Activated CD4-positive, alpha-beta T cell treated with anti-CD3 and anti-CD28 coated beads for 36 hours (primary cell): ENCODE measurements at places on chromosomes 13 and 19. TPM values are rescaled to one million over a fixed set of nuclear protein-coding genes. Genes with fewer than 3 reads are reported as not detected.

Gene KLK14
- total RNA-seq = 1.1 TPM

DNA sequence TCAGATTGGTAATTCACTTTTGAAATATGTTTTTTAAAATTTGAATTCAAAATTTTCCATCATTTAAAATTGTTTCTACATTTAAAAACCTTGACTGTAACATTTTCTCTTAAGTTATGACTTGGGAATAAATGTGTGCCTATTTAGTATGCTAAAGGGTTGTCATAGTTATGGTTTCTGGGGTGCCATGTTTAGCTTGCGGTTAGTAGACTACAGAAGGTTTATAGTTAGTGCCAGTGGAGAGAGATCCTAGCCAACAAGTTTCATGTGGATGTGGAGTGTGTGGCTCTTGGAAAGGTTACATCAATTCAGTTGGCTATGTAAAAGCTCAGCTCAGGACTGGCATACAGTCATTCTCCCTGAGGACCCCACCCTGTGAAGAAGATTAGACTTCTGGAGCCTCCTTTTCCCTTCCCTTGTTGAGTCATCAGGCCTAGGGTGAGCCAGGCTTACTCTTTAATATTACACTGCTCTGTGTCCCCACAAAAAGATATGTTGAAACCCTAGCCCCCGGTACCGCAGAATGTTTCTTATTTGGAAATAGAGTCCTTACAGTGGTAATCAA lies 20.4 kb downstream of the LMO7 start:
- H3K4me3 ChIP-seq = no peak overlapping the region
- H3K27ac ChIP-seq = no peak overlapping the region
- no peak for DNase-seq

- H3K27me3 ChIP-seq = no peaks in the 10 kb centered on the region
- H3K27ac ChIP-seq = no peak overlapping the region
- no peak overlapping the region for H3K4me3 ChIP-seq
- H3K4me1 ChIP-seq = peaks cover 10% of the 10 kb centered on the region
Measured at GRCh38 chr19:49860336-49861102, 6.9 kb downstream of the PNKP start.

DNA sequence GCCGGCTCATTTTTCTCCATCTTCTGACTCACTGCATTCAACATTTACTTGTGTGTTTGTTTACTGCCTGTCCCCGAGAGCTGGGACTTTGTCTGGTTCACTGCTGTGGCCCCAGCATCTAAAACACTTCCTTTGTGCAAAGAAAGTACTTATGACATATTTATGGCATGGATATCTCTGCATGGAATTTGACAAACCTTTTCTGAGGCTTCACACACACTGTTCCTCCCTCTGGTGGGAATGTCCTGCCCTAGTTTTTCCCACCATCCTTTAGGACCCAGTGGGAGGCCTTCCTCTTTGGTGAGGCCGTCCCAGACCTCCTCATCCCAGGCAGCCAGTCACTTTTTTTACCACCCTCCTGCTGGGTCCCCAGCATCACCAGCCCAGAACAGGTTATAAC lies 1.4 kb upstream of the SRRM5 start:
- no peak overlapping the region for H3K27ac ChIP-seq
- H3K27me3 ChIP-seq = no peaks in the 10 kb centered on the region
- no peak for DNase-seq
- H3K4me1 ChIP-seq = no peaks in the 10 kb centered on the region
- peaks cover 4% of the 10 kb centered on the region for H3K36me3 ChIP-seq

- DNase-seq = peak; percentile 28
- no peak overlapping the region for H3K4me3 ChIP-seq
- no peak overlapping the region for H3K27ac ChIP-seq
- H3K36me3 ChIP-seq = no peaks in the 10 kb centered on the region
- H3K27me3 ChIP-seq = peaks cover 8% of the 10 kb centered on the region
- H3K4me1 ChIP-seq = no peaks in the 10 kb centered on the region
Measured at GRCh38 chr13:110363010-110363409, 55.9 kb downstream of the COL4A2 start.

GRCh38 chr13:99340638-99341037 lies 33.4 kb upstream of the GPR183 start:
- no peaks in the 10 kb centered on the region for H3K27me3 ChIP-seq
- DNase-seq = no peak
- H3K4me3 ChIP-seq = no peak overlapping the region
- peaks cover 62% of the 10 kb centered on the region for H3K36me3 ChIP-seq
- H3K4me1 ChIP-seq = peaks cover 65% of the 10 kb centered on the region
- H3K27ac ChIP-seq = no peak overlapping the region

DNA sequence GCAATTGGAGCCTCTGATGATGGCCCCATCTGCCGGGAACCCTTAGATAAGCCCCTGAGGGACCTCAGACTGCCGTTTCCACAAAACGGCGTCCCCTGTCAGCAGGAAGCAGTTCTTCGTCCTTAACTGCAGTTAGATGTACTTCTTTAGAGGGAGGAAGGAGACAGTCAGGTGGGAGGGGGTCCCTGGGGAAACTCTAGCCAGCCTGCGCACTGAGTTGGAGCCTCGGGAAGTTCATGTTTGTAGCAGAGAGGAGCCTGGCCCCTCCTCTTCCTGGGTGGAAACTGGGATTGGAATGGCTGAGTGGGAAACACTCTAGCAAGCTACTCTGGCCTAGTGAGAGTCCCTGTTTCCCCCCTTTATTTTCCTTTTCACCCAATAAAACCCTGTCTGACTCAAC lies 612.4 kb downstream of the PCDH9 start:
- H3K4me1 ChIP-seq = no peaks in the 10 kb centered on the region
- H3K36me3 ChIP-seq = no peaks in the 10 kb centered on the region
- no peaks in the 10 kb centered on the region for H3K27me3 ChIP-seq
- no peak for DNase-seq
- no peak overlapping the region for H3K4me3 ChIP-seq

- H3K36me3 ChIP-seq = no peaks in the 10 kb centered on the region
- no peak overlapping the region for H3K4me3 ChIP-seq
- H3K27me3 ChIP-seq = no peaks in the 10 kb centered on the region
- peaks cover 4% of the 10 kb centered on the region for H3K4me1 ChIP-seq
- no peak for DNase-seq
Measured at GRCh38 chr19:42494321-42494720, 34.0 kb downstream of the CEACAM1 start.

- DNase-seq = no peak
- no peaks in the 10 kb centered on the region for H3K36me3 ChIP-seq
- no peak overlapping the region for H3K4me3 ChIP-seq
- no peak overlapping the region for H3K27ac ChIP-seq
- H3K4me1 ChIP-seq = no peaks in the 10 kb centered on the region
Measured at GRCh38 chr13:39596685-39597084, 6.3 kb downstream of the LHFPL6 start.

Gene ARL11
- 0.72 TPM for total RNA-seq

Gene RNF17
- 0.47 TPM for total RNA-seq

DNA sequence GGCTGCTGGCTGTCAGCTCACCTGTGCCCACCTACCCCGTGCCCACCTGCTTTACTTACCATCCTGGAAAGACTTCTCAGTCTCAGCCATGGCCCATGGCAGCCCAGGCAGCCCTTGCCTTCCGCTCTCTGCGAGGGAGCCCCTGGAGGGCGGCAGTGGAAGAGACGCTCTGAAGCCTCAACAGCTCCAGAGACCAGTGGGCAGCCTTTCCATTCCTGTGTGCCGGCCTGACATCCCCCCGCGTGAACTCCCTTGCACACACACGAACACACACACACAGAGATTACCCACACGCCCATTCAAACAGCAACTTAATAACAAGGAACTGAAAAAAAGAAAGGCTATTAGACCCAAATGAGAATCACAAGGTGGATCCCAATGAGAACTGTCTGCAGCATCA lies 14.2 kb upstream of the RASA3 start:
- H3K27me3 ChIP-seq = no peaks in the 10 kb centered on the region
- peak overlapping the region; percentile 20 for H3K27ac ChIP-seq
- peaks cover 38% of the 10 kb centered on the region for H3K4me1 ChIP-seq
- no peaks in the 10 kb centered on the region for H3K36me3 ChIP-seq
- no peak overlapping the region for H3K4me3 ChIP-seq
- DNase-seq = peak; percentile 52

DNA sequence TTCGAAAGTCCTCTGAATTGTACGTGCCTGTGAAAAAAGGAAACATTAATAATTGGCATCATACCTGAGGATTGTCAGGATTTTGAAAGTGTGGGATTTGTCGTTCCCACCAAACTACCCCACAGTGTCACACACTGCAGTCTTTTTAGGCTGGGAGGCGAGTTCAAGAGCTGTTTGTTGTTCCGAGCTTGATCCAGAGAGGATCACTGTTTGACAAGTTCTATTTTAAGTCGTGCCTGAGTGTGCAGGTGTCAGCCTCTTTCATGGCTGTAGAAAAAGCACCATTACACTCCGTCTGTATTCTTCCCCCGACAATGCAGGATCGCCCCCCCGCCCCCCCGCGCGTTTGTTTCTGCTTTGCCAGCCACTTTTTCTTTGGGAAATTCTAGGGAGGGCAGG lies 635 bp upstream of the NBEA start:
- peaks cover 33% of the 10 kb centered on the region for H3K27me3 ChIP-seq
- H3K4me3 ChIP-seq = peak overlapping the region; percentile 83

Gene TBXA2R
- total RNA-seq = 0.72 TPM

Gene PALM3
- not detected for total RNA-seq

GRCh38 chr13:49874430-49874829 lies 61.7 kb downstream of the SPRYD7 start:
- no peaks in the 10 kb centered on the region for H3K27me3 ChIP-seq
- no peak overlapping the region for H3K4me3 ChIP-seq
- H3K27ac ChIP-seq = no peak overlapping the region
- H3K4me1 ChIP-seq = no peaks in the 10 kb centered on the region
- no peak for DNase-seq
- H3K36me3 ChIP-seq = peaks cover 9% of the 10 kb centered on the region

DNA sequence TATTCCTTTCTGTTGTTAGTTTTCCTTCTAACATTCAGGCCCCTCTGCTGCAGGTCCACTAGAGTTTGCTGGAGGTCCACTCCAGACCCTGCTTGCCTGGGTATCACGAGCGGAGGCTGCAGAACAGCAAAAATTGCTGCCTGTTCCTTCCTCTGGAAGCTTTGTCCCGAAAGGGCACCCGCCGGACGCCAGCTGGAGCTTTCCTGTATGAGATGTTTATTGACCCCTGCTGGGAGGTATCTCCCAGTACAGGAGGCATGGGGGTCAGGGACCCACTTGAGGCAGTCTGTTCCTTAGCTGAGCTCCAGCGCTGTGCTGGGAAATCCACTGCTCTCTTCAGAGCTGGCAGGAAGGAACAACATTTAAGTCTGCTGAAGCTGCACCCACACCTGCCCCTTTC lies 259.1 kb downstream of the SLC7A1 start:
- peaks cover 5% of the 10 kb centered on the region for H3K27me3 ChIP-seq
- DNase-seq = no peak
- H3K36me3 ChIP-seq = no peaks in the 10 kb centered on the region

Gene PRR22
- total RNA-seq = 5.3 TPM

Gene URAD
- total RNA-seq = not detected

GRCh38 chr13:63124863-63125262 lies 1709.2 kb upstream of the PCDH20 start:
- H3K4me3 ChIP-seq = no peak overlapping the region
- no peaks in the 10 kb centered on the region for H3K4me1 ChIP-seq
- H3K27ac ChIP-seq = no peak overlapping the region
- no peaks in the 10 kb centered on the region for H3K36me3 ChIP-seq
- DNase-seq = no peak

GRCh38 chr19:40165362-40165937 lies 25.8 kb upstream of the MAP3K10 start:
- no peaks in the 10 kb centered on the region for H3K36me3 ChIP-seq
- peak; percentile 84 for DNase-seq
- no peaks in the 10 kb centered on the region for H3K27me3 ChIP-seq
- no peak overlapping the region for H3K4me3 ChIP-seq
- H3K27ac ChIP-seq = no peak overlapping the region
- H3K4me1 ChIP-seq = peaks cover 8% of the 10 kb centered on the region

DNA sequence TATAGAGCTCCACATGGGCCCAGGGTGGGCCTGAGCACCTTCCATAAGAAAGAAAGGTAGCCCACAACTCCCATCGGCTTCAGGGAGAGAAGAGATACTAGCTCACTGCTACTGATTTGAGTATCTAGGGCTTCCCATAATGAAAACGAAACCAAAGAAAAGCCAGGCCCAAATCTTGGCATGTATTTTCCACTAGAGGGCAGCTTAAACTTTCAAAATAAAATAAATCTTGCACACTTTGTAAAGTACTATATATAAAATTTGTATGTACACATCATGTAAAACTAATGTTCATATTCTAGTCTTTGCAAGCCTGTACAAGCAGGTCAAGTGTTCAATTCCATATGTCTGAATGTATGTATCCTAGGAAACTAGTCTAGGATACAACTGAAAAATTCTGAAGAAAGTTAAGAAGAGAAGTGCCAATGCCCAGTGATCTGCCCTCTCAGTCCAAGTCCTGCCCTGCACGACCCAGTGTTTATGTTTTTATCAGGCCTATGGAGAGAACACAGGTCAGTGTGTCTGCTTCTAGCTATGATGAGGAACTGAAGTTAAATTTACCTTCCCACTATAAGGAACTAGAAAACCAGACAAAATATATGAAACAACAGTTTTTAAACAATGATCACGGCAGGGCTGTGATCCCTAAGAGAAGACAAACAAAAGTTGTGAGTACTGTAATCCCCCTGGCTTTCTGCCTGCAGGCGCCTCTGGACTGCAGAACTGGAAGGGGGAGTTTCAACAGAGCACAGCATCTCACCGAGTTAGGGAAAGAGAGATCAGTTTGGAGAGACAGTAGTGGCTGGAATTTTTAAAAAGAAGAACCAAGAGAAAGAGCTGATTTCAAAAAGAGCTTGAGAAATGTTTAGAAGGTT lies 475.7 kb downstream of the UQCRFS1 start:
- no peak overlapping the region for H3K27ac ChIP-seq
- H3K36me3 ChIP-seq = no peaks in the 10 kb centered on the region
- peak; percentile 25 for DNase-seq
- no peak overlapping the region for H3K4me3 ChIP-seq
- H3K4me1 ChIP-seq = peaks cover 4% of the 10 kb centered on the region
- H3K27me3 ChIP-seq = peaks cover 2% of the 10 kb centered on the region

Gene WASF3
- total RNA-seq = 0.37 TPM

DNA sequence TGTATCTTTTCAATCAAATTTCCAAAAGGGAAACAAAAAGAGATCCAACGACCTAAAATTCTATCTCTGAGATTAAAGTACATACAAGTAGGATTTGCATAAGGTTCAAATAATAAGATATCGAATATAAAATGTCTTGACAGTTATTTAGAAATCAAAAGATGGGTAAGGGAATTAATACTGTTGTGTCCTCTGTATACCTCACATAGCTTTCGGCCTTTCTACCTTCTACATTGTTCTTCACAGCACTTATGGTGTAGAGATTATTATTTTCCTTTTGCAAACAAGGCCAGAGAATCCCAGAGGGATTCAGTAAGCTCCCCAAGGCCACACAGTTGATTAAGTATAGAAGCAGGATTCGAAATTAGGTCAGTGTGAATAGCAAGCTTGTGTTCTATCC lies 403.6 kb downstream of the SPRY2 start:
- H3K4me1 ChIP-seq = no peaks in the 10 kb centered on the region
- no peak overlapping the region for H3K4me3 ChIP-seq
- DNase-seq = no peak
- H3K36me3 ChIP-seq = no peaks in the 10 kb centered on the region

GRCh38 chr13:49597043-49597641 lies 11.8 kb upstream of the RCBTB1 start:
- no peaks in the 10 kb centered on the region for H3K4me1 ChIP-seq
- DNase-seq = no peak
- H3K27me3 ChIP-seq = no peaks in the 10 kb centered on the region
- no peak overlapping the region for H3K4me3 ChIP-seq
- H3K27ac ChIP-seq = no peak overlapping the region
- H3K36me3 ChIP-seq = no peaks in the 10 kb centered on the region

Gene IL17D
- total RNA-seq = 0.19 TPM

GRCh38 chr19:4662020-4662695 lies 8.0 kb downstream of the MYDGF start:
- no peak overlapping the region for H3K4me3 ChIP-seq
- H3K27ac ChIP-seq = no peak overlapping the region
- H3K27me3 ChIP-seq = no peaks in the 10 kb centered on the region
- peaks cover 17% of the 10 kb centered on the region for H3K36me3 ChIP-seq
- H3K4me1 ChIP-seq = no peaks in the 10 kb centered on the region
